ENCODE measurements at places on chromosomes 5 and 9.

- DNase-seq: no peak
These were observed 46.4 kb upstream of the CTNNA1 start for GRCh38 chr5:138706655-138707480.

- DNase-seq: no peak
These were observed 230.4 kb upstream of the PUM3 start for GRCh38 chr9:3074247-3074646.

DNA sequence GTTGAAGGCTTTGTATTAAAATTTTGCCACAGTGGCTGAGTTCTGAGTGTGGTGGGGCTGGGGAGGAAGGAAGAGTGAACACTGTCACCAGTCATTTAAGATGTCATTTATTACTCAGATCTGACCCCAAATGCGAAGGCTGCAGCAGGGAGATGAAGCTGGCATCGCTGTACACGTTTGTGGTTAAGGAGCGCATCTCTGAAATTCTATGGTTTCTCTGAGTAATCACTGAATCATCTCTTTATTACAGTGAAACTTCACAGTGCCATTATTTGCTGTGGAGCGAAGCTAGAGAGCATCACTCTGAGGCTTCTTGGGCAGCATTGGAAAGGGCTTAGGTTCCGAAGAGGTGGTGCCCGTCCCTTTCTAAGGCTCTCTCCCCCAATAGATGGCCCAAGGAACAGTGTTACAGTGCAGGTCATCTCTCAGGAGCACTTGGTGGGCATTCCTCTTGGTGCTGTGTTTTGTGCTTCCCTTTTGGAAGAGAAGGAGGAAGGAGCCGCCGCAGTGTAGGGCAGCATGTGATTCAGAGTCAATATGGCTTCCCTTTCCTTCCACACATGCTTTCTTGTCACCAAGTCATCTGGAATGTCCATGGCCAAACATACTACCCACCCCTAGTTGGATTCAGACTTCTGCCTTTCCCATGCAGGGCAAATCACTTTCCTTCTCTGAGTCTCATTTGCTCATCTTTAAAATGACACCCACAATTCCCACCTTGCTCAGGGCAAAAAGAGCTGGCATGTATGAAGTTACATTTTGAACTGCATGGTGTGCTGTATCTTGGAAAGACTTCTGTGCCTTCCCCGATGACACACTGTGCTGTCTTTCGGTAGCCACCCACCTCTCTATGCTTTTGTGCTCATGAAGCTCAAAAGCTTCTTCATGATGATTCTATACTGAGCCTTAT lies 9.3 kb upstream of the TEX48 start:
- DNase-seq: no peak

DNA sequence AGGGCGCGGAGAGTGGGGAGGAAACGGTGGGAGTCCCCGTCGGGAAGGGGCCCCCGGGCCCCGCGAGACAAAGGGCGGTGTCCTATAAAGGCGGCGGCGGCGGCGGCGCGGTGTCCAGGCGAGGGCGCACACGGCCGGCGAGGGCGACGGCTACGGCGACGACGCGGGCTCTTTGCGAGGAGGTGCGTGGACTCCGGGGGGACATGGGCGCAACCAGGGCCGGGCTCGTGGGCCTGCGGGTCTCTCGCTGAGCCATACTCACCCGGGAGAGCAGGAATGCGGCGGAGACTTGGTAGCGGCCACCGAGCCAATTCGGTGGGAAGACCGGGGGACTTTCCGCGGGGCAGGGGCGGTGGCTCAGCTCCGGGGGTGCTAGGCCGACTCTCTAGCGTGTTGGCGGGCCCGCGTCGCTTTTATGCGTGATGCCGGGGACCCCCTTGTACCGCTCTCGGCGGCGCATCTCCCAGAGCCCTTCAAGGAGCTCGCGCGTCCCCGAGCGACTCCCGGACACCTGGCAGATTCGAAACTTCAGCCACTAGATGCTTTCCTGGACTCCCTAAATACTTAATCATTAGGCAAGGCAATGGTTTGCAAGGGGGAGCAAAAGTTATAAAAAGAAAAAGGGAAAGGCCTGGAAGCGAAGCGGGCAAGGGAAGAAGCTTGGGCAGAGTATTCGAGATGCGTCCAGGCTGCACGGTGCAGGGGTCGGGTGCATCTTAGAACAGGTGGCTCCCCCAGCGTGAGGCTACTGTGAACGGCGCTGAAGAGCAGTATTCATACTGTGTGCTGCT lies 5.9 kb upstream of the TAL2 start:
- DNase-seq: peak; percentile 42

- no peak for DNase-seq
These were observed 62.6 kb downstream of the PLAC8L1 start for GRCh38 chr5:146042628-146043279.

- no peak for DNase-seq
These were observed 318.2 kb downstream of the SLCO4C1 start for GRCh38 chr5:101977729-101978345.

GRCh38 chr5:138037907-138038633 lies 5.2 kb upstream of the FAM13B start:
- DNase-seq: no peak

GRCh38 chr5:76836585-76836984 lies 13.2 kb upstream of the S100Z start:
- no peak for DNase-seq

DNA sequence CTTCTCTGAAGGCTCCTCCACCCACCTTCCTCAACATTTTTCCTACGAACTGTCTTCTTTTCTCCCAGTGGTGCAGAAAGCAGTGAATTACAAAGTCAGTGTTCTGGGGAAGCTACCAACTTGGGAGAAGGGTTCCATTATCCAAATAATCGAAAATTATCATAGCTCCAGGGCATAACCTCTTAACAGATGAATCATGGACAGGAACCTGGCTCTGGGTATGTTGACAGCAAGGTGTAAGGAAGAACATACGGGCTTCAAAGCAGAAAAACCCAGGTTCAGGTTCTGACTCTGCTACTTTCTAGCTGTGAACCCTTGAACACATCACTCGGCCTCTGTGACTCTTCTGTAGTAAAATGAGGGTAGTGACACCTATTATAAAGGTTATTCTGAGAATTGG lies 351.3 kb downstream of the ENC1 start:
- no peak for DNase-seq

GRCh38 chr5:124408738-124409453 lies 337.5 kb downstream of the ZNF608 start:
- DNase-seq: no peak

GRCh38 chr9:95573463-95573862 lies 56.7 kb upstream of the PTCH1 start:
- DNase-seq: no peak

DNA sequence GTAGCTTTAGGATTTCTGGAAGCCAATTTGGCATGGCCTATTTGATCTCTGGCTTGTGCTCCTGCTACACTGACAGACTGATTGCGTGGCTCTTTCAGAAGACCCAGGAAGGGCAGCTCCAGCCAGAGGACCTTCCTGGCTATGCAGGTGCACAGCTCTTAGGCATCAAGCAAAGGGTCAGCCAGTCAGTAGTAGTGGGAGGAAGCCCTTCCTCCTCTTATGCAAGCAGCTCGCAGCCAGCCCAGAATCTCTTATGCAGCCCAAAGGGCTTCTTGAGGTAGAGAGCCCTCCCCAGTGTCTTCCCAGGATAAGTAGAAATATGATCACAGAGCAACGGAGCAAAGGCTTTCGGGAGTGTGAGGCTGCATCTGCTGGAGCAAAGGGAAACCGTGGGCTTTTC lies 43.2 kb downstream of the SLC36A1 start:
- no peak for DNase-seq

GRCh38 chr9:109253637-109254284 lies 67.1 kb downstream of the EPB41L4B start:
- no peak for DNase-seq

All from WTC11 (cell line).